ENCODE measurements at places on chromosomes 7 and 10.

- DNase-seq: no peak
Measured at GRCh38 chr10:126904818-126905701, at the start of gene DOCK1. DOCK1 (plus strand) TSS chr10:126905428; CDS start chr10:126905518, 90 bp downstream.

DNA sequence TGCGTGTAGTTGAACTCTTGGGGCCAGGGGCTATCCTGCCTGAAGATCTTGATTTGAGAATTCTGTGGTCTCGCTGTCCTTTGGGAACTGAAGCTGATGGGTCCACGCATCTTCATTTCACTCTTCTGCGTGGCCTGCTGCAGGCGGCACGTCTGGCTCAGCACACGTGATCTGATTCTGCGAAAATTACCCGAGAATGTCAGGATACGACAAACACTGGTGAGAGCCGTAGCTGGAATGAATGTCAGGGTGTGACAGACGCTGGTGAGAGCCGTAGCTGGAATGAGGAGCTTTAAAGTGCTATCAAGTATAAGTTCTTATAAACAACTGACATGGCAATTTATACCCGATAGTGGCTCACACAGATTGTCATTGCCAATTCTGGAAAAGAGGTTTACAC is 44.6 kb upstream of the CFAP46 start:
- no peak for DNase-seq

DNA sequence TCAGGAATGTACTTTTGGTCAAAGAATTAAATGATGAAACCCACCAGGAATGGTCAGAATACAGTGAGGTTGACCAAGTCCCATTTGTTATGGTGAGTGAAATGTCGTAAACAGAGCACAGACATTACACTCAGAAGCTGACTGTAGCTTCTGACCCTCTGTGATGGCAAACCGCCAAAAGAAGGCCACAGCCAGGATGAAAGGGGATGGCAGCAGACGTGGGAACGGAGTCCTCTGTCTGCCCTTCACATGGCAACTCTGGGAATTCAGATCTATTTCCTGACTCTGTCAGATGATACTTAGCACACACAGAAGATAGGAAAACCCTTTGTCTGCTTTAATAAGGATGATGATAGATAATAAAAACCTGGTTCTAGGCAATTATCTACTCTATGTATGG is 757.1 kb downstream of the SORCS3 start:
- no peak for DNase-seq

DNA sequence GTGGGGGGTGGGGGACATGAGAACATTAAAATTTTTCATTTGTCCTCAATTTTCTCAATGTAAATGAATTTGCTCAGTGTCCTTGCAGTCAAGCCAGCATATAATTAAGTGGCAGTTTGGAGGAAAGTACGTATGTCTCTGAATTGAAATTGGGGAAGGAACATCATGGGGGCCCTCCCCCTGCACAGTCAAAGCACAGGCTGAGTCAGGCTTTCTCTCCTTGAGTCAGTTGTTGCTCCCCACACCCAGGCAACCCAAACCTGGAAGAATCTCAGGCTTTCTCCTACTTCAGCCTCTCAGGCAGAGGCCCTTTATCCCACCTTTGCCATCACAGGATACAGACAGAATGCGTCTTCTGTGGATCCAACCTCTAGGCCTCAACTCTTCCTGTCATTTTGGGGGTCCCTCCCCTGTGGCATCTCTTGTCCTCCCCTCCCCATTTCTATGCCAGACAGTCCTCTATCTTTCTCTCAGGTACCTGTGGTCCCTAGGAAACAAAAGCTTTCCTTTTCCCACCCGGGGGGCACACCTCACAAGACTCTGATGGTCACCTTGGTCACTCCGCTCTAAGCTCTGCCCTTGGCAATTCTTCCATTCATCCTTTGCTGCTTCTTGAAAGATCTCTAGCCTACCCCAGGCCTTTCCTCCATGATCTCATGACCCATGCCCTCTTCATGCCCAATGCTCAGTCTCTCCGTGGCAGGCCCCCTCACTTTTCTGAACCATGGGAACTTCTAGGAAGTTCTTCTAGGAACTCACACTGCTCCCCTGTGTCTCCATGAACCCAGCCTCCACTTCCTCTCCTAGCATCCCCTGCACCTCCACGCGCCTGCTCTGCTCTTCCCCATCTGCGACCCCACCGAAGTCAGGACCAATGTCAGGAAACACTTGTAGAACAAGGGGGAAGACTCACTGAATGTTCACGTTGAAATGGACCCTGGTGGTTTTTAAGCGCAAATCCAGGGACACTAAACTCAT is 40.4 kb downstream of the CREB3L2 start:
- no peak for DNase-seq

- no peak for DNase-seq
Measured at GRCh38 chr10:55183993-55184392, 383.0 kb upstream of the PCDH15 start.

- DNase-seq: no peak
Measured at GRCh38 chr10:104323085-104323484, 15.2 kb downstream of the ITPRIP start.

DNA sequence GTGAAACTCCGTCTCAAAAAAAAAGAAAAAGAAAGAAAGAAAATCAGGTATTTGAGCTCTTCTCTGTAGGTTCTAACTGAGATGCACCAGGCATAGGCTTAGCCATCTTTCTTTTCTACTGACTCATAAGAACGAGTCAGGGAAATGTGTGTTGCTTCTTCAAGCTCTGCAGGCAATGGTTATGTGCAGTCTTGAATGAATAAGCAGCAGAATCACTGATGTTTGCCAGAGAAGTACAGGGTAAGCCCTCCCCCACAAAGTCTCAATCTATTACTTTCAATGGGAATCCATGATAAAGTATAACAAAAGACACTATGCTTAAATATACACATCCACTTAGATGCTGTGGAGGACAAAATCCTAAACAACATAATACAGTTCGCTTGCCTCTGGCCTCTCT is 239.2 kb downstream of the PARD3 start:
- DNase-seq: no peak

GRCh38 chr10:6763423-6763822 is 183.3 kb upstream of the PRKCQ start:
- no peak for DNase-seq

- DNase-seq: no peak
Measured at GRCh38 chr10:3782146-3782450, 2.9 kb downstream of the KLF6 start.

- DNase-seq: no peak
Measured at GRCh38 chr10:73054286-73054685, 42.4 kb downstream of the P4HA1 start.
